Epithelial cell of umbilical artery (primary cell): ENCODE measurements at places on chromosomes 7 and 10. TPM values are rescaled to one million over a fixed set of nuclear protein-coding genes. Genes with fewer than 3 reads are reported as not detected.

The GJD4 gene
- not detected in 2 replicates for total RNA-seq

The GCK gene
- total RNA-seq: 0.15 and 1.3 TPM in 2 replicates

The MRC1 gene
- total RNA-seq: under 0.01 and 0.61 TPM in 2 replicates

The VCL gene
- total RNA-seq: 128 and 186 TPM in 2 replicates

The NUP42 gene
- 34.8 and 41.0 TPM in 2 replicates for total RNA-seq

The OR13A1 gene
- total RNA-seq: not detected in 2 replicates

The SPDYE2 gene
- not detected in 2 replicates for total RNA-seq

The TNPO3 gene
- total RNA-seq: 64.3 and 67.9 TPM in 2 replicates

The FGFR2 gene
- total RNA-seq: 0.30 and 0.32 TPM in 2 replicates

The WDFY4 gene
- 3.2 and 3.3 TPM in 2 replicates for total RNA-seq

The BPGM gene
- 26.9 and 91.6 TPM in 2 replicates for total RNA-seq

The CNPY1 gene
- not detected in 2 replicates for total RNA-seq

The IRF5 gene
- 0.32 and 1.7 TPM in 2 replicates for total RNA-seq

The OR2AE1 gene
- total RNA-seq: 0.30 TPM in 1 of 2 replicates, not detected in the other

The PALD1 gene
- total RNA-seq: 5.2 and 8.1 TPM in 2 replicates

The CCZ1B gene
- total RNA-seq: 61.4 and 65.9 TPM in 2 replicates

The NKX1-2 gene
- not detected in 2 replicates for total RNA-seq

The ASZ1 gene
- total RNA-seq: not detected in 2 replicates

The CDC14C gene
- total RNA-seq: not detected in 2 replicates

The INHBA gene
- 21.3 and 27.9 TPM in 2 replicates for total RNA-seq

The FGL2 gene
- under 0.01 and 0.76 TPM in 2 replicates for total RNA-seq

The TLL2 gene
- under 0.01 TPM in 1 of 2 replicates, not detected in the other for total RNA-seq
